NB4 (cell line): ENCODE measurements at places on chromosomes 5 and 9.
A peak's percentile ranks its signal among the peaks of the same experiment; 100 is the strongest.

- DNase-seq, result peak; percentile 66
These were observed 206.1 kb downstream of the SLIT3 start for GRCh38 chr5:169094586-169095409.

DNA sequence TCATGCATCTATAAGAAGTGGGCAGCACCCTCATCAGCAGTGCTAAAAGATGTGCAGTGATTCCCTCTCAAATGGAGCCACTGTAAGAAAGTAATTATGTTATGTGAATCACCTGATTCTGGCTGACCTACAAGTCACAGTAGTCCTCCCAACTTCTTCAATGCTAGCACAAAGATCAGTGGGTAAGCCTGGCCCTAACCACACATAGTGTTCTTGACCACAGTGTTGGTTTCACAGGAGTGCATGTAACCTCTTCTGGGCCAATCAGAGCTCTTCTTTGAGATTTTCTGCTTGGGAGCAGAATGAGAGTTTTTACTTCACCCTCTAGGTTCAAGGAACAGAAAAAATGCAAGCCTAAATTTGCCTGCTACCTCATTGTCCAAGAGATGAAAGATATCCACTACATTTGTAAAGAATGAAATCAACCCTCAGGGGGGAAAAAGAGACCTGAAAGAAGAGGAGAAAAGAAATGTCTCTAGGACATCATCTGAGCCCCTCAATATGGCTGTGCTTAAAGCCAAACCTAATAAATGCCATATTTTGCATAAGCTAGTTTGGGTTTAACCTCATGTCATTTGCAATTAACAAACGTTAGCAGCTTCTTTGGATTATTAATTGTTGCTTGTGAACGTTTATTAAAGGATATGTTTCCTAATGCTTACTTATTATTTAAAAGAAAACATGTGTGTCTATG, 65.3 kb upstream of the ADRB2 start:
- peak; percentile 69 for DNase-seq

GRCh38 chr9:114172981-114173833, 17.9 kb downstream of the COL27A1 start:
- DNase-seq, result no peak

- peak; percentile 92 for DNase-seq
These were observed 1.1 kb upstream of the JADE2 start for GRCh38 chr5:134524272-134524825.

GRCh38 chr5:5145651-5146529, 5.8 kb downstream of the ADAMTS16 start:
- no peak for DNase-seq

DNA sequence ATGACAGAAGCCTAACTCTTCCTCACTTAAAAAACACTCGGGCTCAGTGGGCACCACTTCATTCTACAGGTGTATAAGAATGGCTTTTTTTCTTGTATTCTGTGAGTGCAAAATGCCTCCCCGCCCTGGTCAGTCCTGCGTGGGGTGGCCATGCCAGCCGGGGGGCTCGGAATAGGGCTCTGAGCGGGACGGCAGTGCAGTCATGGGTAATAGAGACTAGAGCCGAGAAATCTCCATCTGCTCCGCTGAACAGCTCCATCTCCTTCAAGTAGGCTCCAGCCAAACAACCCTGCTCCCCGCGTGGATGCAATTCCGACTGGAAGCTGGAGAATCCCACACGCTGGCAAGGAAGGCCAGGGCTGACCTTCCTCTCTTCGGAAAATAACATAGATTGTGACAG, 317.0 kb upstream of the IRX4 start:
- DNase-seq, result no peak

DNA sequence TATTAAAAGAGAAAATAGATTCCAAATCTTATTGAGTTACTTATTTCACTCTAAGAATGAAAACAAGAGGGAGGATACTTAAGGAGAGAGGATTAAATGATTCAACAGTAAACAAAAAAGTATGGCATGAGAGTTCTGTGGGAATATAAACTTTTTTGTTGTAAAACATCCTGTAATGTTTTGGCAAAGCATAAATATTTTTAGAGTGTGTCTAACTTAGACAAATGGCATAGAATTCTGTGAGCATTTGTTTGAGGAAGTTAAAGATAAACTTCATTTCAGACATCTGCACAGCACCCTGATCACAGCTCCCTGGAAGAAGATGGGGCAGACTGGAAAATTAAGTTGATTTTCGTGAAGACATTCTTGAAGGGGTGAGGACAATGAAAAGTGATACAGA, 246.8 kb upstream of the HAPLN1 start:
- peak; percentile 7 for DNase-seq

GRCh38 chr5:147746986-147747385, 35.5 kb downstream of the JAKMIP2 start:
- no peak for DNase-seq
